ENCODE measurements at places on chromosomes 4 and X.

DNA sequence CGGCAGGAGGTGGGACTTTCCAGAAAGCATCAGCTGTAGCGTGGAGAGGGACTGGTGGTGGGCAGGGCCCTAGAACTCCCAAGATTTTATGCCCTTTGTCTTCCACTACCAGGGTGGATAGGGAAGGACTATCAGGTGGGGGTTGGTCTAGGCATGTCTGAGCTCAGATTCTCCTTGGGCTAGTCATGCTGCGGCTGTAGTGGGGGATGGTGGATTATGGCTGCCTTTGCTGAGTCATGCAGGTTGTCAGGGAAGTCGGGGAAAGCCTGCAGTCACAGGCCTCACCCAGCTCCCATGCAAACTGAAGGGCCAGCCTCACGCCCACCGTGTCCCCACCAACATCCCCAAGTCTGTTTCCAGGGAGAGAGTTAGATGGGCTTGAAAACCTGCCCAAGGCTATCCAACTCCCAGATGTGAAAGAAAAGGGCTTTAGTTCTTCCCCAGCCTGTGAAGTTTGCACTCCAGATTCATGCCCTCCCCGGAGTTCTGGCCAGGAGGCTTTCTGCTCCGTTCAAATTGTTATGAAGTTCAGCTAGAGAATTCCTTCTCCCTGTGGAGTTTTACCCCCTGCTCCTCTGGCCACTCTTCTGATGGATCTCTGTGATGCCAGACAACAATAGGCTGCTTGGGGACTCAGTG lies 13.4 kb upstream of the MEPE start:
- DNase-seq: peak; percentile 95

- no peak for DNase-seq
These were observed 178.3 kb downstream of the MAPK10 start for GRCh38 chr4:86181585-86181984.

DNA sequence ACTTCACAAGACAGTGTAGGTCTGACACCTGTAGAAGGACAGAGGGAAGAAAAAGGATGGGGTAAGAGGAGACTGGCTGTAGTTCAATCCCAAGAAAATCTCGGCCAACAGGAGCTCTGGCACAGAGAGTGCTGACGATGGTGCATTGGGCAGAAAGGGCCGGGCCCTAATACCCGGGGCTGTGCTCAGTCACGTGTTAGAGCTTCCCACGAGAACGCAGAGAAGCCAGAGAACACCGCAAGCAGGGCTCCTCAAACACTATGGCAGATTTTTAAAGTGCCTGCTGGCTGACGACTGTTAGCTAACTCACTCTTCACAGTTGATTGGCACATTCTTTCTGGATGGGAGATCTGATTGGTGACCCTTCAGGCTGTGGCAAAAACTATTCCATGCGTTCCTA lies 35.5 kb downstream of the EREG start:
- DNase-seq: no peak

DNA sequence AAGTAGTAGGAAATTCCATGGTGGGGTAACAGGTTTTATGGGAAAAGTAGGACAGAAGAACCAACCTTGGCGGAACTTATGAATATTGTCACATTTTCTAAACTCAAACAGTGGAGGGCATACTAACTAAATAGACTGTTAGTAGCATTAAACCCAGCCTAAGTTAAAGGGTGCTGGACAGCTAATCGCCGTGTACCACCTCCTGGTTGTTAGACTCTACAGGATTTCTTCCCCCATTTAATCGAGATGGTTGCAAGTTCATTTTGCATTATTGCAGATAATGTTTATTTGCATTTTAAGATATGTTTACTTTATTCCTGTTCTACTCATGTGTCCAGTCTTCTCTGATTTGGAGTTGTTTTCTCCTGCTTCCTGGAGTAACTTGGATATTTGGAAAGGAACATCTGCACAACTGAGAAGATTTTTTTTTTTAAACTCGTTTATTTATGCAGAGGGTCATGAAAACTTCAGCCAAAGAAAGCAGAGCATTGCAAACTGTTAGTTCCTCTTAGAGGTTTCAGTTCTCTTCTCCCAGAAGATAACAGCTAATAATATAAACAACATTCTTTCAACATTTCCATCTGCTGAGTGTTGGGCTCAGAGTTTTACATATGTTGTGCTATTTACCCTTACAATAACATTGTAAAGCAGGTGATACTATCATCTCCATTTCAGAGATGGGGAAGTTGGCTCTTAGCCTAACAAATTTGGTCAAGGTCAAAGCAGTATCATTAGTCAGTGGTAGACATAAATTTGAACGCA lies 51.5 kb upstream of the TBC1D9 start:
- DNase-seq: no peak

GRCh38 chr4:37516057-37516775 lies 170.0 kb downstream of the RELL1 start:
- DNase-seq: peak; percentile 27

DNA sequence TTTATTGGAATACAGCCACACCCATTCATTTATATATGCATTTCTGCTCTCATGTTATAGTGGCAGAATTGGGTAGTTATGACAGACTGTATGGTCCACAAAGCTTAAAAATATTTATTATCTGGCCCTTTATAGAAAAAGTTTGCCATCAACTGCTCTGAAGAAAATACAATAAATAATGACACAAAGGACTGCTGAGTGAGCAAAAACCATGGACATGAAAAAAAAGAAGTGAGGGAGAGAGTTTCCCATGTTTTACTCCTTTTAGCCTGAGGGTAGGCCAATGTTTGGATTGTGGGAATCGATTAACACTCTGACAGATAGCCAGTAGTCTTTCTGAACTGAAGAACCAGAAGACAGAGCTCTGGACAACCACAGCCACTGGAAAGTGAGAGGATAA lies 149.2 kb downstream of the CHRDL1 start:
- no peak for DNase-seq

DNA sequence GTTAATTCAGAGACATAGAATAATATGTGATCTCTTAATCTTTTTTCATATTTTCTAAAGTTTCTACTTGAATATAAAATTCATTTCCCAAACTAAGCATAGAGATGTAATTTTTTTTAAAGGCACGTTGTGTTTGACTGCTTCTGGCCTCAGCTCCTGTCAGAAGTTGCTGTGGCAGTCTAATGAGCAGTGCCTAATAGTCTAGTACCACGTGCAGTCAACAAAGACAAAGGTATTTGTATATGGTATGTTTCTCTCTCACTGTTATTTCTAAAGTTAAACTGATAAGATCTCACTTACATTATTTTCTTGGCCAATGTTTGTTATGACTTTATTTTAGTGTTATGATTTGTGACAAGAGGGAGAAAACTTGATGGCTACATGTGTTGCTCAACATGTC lies 48.6 kb upstream of the MCUB start:
- DNase-seq: no peak

GRCh38 chr4:5757954-5758353 lies 47.0 kb downstream of the EVC start:
- DNase-seq: no peak

GRCh38 chrX:138349351-138349750 lies 362.2 kb downstream of the FGF13 start:
- DNase-seq: no peak

DNA sequence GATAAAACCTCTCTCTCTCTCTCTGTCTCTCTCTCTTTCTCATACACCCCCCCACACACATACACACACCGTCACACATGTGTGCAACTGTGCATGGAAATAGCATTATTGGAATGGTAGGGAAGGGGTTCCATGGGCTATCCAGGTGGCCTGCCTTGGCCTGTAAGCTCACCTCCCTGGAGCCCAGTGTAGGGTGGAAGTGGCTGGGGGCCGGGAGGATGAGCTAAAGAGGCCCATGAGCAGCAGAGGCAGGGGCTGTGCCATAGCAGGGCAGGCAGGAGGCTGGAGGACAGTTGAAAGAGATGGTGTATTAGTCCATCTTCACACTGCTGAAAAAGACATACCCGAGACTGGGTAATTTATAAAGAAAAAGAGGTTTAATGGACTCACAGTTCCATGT lies 74.2 kb downstream of the CYTL1 start:
- no peak for DNase-seq

- DNase-seq: peak; percentile 35
These were observed 26.1 kb downstream of the LAMTOR3 start for GRCh38 chr4:99868126-99868596.

DNA sequence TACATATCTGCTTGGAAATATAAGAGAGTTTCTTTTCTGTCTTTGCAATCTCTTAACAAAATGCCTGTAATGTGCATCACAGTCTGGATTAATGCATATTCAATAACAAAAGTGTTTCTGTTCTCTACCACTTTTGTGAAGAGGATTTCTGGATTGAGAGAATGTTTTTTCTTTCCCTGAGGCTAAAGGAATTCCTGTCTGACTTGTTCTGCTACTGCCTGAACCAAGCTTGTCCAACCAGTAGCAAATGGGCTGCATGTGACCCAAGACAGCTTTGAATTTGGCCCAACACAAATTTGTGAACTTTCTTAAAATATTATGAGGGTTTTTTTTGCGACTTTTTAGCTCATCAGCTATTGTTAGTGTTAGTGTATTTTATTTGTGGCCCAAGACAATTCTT lies 1133.9 kb downstream of the SH3BGRL start:
- DNase-seq: no peak

DNA sequence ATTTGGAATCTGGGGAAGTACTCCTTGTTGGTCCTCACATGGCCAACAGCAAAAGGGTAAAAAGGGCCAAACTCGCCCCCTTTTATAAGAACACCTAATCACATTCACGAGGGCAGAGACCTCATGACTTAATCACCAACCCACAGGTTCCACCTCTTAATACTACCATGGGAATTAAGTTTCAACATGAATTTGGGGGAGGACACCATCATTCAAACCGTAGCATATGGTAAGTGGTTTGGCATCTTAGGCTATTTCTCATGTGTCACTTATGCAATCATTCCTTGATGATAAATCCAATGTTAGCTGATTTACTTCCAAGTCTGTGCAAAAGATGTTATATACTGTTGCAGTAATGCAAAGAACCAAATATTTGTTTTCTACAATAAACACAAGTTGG lies 302.9 kb upstream of the FAM241A start:
- no peak for DNase-seq
